ENCODE measurements at places on chromosomes 16 and 17. TPM values are rescaled to one million over a fixed set of nuclear protein-coding genes. Genes with fewer than 3 reads are reported as not detected.

Gene NPTX1
- total RNA-seq: 86.1 TPM

Gene NR1D1
- 5.8 TPM for total RNA-seq

Gene CCL8
- total RNA-seq: not detected

Gene ABCC6
- not detected for total RNA-seq

Gene HEXD
- total RNA-seq: 65.5 TPM

Gene SPNS2
- total RNA-seq: 0.25 TPM

DNA sequence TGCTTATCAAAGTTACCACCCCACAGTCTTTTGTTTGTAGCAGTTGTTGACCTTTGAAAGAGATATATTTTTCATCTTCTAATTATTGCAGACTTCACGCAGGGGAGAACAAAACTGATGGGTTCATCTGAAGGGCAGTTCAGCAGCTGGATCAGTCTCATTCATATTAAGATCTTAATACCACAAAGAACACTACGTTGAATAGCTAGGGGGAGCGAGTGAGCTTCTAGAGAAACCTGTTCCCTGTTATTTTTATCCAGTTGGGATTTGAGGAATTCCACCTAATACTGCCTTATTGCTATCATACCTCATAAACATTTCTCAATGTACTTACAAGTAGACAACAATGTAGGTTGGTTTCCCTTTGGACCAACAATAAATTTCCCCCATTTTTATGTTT lies 306.1 kb upstream of the KIF2B start:
- DNase-seq: no peak
- no peak overlapping the region for H3K27ac ChIP-seq
- no peaks in the 10 kb centered on the region for H3K27me3 ChIP-seq

DNA sequence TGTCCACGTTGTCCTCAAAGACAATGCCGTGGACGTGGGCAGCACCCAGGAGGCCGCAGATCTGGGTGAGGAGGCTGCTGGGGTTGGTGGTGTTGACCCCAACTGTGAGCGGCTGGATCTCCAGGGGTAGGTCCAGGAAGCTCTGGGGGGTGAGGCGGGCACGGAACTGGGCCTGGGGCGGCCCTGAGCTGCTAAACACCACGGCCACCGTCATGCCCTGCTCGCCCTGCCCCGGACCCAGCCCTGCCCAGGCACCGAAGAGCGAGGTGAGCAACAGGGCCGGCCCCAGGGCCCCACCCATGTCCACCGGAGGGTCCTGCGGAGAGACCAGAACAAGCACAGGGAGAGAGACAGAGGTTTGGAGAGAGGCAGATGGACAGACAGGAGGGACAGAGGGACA lies 4.9 kb downstream of the GRIN2C start:
- no peak overlapping the region for H3K4me3 ChIP-seq
- no peak overlapping the region for H3K27ac ChIP-seq
- no peak for DNase-seq
- no peaks in the 10 kb centered on the region for H3K36me3 ChIP-seq
- H3K4me1 ChIP-seq: peaks cover 17% of the 10 kb centered on the region

DNA sequence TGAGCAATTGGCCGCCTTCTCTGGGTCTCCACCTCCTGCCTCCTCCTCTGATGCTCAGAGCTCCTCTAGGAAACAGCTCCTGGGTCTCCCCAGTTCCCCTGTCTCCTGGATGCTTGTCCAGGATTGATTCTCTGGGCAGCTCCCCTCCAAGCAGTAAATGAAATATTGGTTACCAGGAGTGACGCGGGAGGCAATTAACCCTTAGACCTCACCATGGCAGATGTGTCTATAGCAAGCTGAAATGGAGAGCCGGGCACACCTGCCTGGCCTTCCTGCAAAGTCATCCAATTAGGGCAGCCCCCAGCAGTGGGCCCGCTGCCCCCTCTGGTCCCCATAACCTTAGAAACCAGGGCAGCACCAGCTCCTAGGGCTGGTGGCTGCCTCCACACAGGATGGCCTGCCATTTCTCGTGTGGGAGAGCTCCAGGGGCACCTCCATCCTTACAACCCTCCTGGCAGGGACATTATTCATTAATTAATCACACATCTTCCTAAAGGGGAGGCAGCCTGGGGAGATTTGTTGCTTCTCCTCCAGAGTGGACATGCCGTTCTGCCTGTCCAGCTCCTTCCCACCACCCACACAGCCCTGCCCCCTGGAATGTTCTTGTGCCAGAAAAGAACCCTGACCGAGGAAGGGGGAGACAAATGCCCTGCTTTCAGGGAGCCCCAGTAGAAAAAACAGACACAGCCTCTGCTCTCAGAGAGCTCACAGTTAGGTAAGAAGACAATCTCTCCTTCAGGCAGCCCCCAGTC lies 8.3 kb upstream of the KIF18B start:
- H3K27ac ChIP-seq: no peak overlapping the region
- no peaks in the 10 kb centered on the region for H3K36me3 ChIP-seq
- no peak for DNase-seq
- H3K4me3 ChIP-seq: no peak overlapping the region
- peaks cover 27% of the 10 kb centered on the region for H3K27me3 ChIP-seq
- peaks cover 2% of the 10 kb centered on the region for H3K4me1 ChIP-seq

DNA sequence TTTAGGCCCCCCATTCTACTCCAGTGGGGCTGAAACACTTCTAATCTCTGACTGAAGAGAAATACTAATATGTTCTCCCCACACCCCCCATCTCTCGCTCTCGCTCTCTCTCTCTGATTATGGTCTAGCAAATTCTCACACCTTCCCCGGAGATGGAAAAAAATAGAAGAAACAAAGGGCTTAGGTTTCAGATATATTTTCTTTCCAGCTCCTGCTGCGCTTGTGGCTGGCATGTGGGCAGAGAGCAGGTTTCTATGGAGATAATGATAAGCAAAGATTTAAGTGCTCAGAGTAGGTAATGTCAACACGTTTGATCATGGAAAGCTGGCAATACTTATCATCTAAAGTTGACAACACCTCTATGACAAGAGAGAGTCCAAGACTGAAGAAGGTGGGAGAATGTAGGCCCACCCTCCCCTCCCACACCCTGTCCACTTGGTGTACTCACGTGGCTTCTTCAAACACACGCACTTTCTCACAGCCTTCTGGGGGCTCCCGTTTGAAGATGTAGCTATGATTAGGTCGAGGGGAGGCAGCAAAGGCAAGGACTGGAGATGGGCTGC lies 8.0 kb upstream of the SLC35B1 start:
- no peaks in the 10 kb centered on the region for H3K27me3 ChIP-seq
- no peak overlapping the region for H3K4me3 ChIP-seq
- H3K27ac ChIP-seq: peak overlapping the region; percentile 71
- no peak for DNase-seq
- peaks cover 39% of the 10 kb centered on the region for H3K4me1 ChIP-seq
- H3K36me3 ChIP-seq: peaks cover 72% of the 10 kb centered on the region

GRCh38 chr17:69678206-69678605 lies 263.7 kb downstream of the MAP2K6 start:
- H3K27me3 ChIP-seq: no peaks in the 10 kb centered on the region
- no peaks in the 10 kb centered on the region for H3K4me1 ChIP-seq
- H3K4me3 ChIP-seq: no peak overlapping the region
- H3K36me3 ChIP-seq: no peaks in the 10 kb centered on the region
- no peak for DNase-seq

DNA sequence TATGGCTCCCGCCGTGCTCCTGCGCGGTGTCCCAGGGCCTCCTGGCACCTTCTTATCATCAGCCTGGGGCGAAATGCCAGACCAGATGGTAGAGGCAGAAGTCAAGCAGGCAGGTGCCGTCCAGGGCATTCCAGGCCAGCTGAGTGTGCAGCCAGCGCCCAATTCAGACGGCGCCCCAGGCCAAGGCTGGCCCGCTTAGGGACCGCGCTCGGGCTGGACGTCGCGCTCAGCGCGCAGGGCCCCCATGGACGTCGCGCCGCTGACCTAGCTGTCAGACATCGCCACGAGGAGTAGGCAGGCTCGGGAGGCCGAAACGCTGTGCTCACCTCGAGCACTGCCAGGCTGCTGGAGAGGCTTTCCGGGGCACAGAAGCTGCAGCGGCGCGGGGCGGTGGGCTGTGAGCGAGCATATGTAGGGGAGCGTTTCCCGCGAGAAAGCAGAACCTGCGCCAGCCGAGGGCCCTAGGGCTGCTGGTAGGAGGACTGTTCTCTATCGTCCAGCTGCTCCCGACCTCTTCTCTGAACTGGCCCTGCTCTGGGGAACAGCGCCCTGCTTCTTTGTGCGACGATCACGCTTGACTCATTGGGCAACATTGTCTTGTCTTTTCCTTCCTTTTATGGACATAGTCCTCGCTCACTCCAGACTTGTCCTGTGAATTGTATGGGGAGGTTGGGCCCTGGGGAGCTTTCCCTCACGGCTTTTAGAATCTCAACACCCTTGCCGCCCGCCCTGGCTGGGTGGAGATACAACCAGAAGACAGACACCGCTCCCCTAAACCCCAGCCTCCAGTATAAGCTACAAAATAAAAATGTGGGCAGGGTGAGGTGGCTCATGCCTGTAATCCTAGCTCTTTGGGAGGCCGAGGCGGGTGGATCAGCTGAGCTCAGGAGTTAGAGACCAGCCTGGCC lies 8.4 kb upstream of the CA4 start:
- no peak overlapping the region for H3K4me3 ChIP-seq
- H3K36me3 ChIP-seq: no peaks in the 10 kb centered on the region
- H3K27ac ChIP-seq: no peak overlapping the region
- H3K27me3 ChIP-seq: peaks cover 86% of the 10 kb centered on the region
- peaks cover 26% of the 10 kb centered on the region for H3K4me1 ChIP-seq

DNA sequence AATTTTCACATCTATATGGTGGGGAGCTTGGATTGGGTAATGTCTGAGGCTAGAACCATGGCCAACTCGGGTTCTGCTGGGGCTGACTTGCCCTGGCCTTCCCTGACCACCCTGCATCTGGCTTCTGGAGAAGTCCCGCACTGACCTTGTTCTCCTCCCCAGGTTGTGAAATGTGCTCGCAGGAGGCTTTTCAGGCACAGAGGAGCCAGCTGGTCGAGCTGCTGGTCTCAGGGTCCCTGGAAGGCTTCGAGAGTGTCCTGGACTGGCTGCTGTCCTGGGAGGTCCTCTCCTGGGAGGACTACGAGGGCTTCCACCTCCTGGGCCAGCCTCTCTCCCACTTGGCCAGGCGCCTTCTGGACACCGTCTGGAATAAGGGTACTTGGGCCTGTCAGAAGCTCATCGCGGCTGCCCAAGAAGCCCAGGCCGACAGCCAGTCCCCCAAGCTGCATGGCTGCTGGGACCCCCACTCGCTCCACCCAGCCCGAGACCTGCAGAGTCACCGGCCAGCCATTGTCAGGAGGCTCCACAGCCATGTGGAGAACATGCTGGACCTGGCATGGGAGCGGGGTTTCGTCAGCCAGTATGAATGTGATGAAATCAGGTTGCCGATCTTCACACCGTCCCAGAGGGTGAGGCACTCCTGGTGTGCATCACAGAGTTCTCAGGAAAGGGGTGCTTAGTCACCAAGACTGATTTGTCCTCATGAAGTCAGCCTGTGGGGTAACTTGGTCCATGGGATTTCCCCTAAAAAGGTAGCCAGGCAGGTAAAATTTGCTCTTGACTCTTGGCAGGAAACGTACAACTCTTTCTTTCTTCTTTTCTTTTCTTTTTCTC lies 6.1 kb downstream of the NOD2 start:
- peaks cover 54% of the 10 kb centered on the region for H3K4me1 ChIP-seq
- H3K27me3 ChIP-seq: peaks cover 2% of the 10 kb centered on the region
- peaks cover 28% of the 10 kb centered on the region for H3K36me3 ChIP-seq
- H3K4me3 ChIP-seq: no peak overlapping the region
- no peak for DNase-seq

GRCh38 chr17:79587945-79588344 lies 22.9 kb downstream of the RBFOX3 start:
- no peak overlapping the region for H3K27ac ChIP-seq
- DNase-seq: no peak
- no peak overlapping the region for H3K4me3 ChIP-seq
- H3K36me3 ChIP-seq: no peaks in the 10 kb centered on the region

GRCh38 chr16:72397876-72398275 lies 225.9 kb upstream of the PMFBP1 start:
- H3K4me1 ChIP-seq: no peaks in the 10 kb centered on the region
- H3K27ac ChIP-seq: no peak overlapping the region
- no peak for DNase-seq
- H3K4me3 ChIP-seq: no peak overlapping the region
- H3K27me3 ChIP-seq: no peaks in the 10 kb centered on the region
- no peaks in the 10 kb centered on the region for H3K36me3 ChIP-seq

DNA sequence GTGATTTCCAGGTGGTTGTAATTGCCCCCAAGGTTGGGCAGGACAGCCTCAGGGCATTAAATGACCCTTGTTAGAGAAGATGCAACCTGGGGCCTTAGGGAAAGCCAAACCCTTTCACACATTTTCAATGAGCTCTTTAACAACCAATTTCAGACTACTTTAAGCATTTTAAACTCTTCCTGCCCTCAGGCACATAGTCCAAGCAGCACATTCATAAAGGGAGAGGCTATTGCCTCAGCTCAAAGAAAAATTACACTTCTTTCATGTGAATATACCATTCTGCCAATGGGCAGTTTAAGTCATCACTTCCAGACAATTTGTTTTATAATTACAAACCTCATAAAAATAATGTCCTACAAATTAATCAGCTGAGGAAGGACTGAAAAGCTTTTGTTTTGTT lies 544.5 kb downstream of the NPIPA7 start:
- H3K27ac ChIP-seq: no peak overlapping the region
- H3K36me3 ChIP-seq: no peaks in the 10 kb centered on the region
- no peak overlapping the region for H3K4me3 ChIP-seq
- H3K4me1 ChIP-seq: no peaks in the 10 kb centered on the region
- no peak for DNase-seq

DNA sequence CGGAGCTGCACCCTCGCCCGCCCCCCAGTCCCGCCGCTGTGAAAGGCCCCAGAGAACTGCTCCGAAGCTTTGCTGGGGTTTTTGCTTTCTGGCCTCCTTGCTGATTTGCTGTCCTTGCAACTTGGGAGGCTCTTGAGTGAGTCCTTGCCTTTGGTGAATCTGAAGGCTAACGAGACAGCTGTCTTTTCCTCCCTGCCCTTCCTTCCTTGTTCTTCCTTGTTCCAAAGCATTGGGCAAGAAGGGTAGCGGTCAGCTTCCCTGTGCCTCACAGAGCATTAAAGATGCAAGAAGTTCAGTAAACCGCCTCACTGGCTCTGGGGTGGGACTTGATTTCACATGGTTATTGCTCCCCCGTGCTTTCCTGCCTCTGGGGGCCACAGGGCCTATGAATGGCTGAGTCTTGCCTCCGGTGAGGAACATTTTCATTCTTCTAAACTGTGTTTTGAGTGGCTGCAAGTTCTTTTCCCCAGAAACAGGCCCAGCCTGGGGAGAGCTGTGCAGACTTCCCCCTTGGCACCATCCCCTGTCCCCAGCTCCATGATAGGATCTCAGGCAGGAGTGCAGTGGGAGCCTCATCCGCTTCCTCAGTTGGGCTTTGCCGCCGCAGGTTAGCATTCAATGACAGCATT lies 1.4 kb downstream of the YPEL2 start:
- no peak for DNase-seq
- peak overlapping the region; percentile 85 for H3K4me3 ChIP-seq
- peak overlapping the region; percentile 89 for H3K27ac ChIP-seq
- H3K27me3 ChIP-seq: no peaks in the 10 kb centered on the region
- peaks cover 55% of the 10 kb centered on the region for H3K4me1 ChIP-seq
- H3K36me3 ChIP-seq: no peaks in the 10 kb centered on the region

- DNase-seq: no peak
- H3K4me3 ChIP-seq: no peak overlapping the region
- H3K4me1 ChIP-seq: no peaks in the 10 kb centered on the region
- H3K27me3 ChIP-seq: peaks cover 10% of the 10 kb centered on the region
- no peaks in the 10 kb centered on the region for H3K36me3 ChIP-seq
- H3K27ac ChIP-seq: no peak overlapping the region
Observed at GRCh38 chr16:80366023-80366422, 174.8 kb upstream of the DYNLRB2 start.

Data from activated CD4-positive, alpha-beta T cell treated with anti-CD3 and anti-CD28 coated beads, Interleukin-2, amount 10 ng/mL, durations not matched to agents 7 days and 5 days (primary cell).